ENCODE measurements at places on chromosomes 2 and 18.

GRCh38 chr18:35376742-35377695 lies at the start of gene ZNF396:
TSS of gene ZNF396 (minus strand) at chr18:35377337. CDS start at chr18:35374292, 3,045 bp downstream.
- H3K4me3 ChIP-seq, result peak within 1 kb of the TSS; percentile 78
- H3K27ac ChIP-seq, result peak within 1 kb of the TSS; percentile 43
- H3K4me1 ChIP-seq, result peaks cover 10% of the 10 kb centered on the region
- peak; percentile 78 for DNase-seq
- H3K36me3 ChIP-seq, result no peaks in the 10 kb centered on the region

DNA sequence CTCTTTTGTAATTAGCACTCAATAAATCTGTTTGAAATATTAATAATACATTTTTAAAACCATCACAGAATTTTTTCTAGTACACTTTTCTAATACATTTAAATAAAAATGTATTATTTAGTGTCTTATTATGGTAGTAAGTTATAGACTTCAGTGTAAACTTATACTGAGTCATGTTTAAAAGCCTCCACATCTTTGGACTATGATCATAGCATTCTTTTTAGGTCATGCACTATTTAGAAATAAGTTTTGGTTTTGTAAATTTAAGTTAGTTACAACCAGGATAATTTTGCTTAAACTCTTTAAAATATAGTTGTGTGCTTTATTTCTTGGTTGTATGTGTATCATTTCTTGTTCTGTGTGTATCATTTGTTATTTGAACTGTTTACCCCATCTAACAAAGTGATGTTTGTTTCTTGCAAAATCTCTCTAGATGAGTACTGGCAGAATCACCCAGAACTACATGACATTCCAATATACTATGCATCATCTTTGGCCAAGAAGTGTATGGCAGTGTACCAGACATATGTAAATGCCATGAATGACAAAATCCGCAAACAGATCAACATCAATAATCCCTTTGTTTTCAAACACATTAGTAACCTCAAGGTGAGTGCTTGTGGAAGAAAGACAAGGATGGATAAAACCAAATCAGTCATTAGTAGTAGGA lies 16.7 kb downstream of the CPSF3 start:
- no peak overlapping the region for H3K4me3 ChIP-seq
- no peak overlapping the region for H3K27ac ChIP-seq
- H3K36me3 ChIP-seq, result peaks cover 57% of the 10 kb centered on the region
- no peak for DNase-seq

DNA sequence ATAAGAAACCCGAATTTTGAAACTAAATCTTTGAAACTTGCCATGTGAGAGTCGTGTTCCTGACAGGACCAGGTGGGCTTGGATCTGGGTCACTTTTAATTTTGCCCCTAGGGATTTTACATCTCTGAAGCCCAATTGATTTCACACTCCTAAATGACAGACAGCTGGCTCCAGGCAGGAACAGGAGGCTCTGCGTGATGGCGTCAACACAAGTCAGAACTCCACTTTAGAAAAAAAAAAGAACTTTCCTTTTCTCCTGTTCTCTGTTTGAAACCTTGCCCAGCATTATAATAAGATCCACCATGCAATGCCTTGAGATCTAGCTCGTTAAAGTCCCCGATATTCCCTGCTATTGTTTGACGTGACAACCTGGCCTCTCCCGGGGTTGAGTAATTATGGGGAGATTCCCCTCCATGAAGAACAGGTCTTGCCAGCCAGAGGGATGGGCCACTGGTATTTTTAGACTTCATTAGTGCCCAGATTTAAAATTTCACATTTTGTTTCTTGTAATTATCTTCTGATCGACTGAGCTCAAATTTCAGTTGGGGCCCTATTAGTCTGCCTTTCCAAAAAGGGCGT lies 260.3 kb downstream of the KLHL29 start:
- H3K27me3 ChIP-seq, result no peaks in the 10 kb centered on the region
- H3K27ac ChIP-seq, result no peak overlapping the region
- DNase-seq, result no peak
- H3K4me1 ChIP-seq, result no peaks in the 10 kb centered on the region

DNA sequence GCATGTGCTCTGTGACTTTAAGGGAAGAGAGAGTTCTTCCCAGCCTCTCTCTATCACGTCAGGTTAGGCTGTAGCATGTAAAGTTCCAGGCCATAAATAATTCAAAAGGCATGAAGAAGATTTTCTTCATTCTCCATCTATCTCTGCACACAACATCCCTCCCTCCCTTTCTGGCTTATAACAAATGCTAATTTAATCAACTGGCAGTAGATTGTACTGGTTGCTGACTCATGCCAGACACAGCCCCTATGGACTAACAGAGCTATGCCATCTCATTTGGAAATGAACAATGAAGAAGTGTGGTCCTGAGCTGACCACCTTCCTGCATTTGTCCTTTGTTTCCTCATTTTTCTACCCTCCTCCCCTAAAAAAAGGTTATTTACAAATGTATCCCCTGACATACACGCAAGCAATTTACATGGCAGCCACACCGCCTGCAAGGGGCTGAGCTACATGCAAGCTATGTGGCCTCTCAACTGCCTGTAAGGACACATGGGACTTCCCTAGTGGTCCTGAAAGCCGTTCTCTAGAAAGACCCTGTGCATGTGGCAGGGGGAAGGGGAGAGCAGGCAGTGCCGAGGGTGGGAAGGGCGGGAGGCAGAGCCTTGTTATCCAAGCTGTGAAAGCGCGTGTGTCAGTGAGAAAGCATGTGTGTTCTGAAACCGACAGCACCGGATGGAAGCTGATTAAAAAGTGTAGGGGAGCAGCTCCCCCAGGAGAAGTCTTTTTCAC lies 90.9 kb upstream of the KLF7 start:
- no peak overlapping the region for H3K4me3 ChIP-seq
- no peaks in the 10 kb centered on the region for H3K36me3 ChIP-seq
- H3K27ac ChIP-seq, result no peak overlapping the region

- H3K27ac ChIP-seq, result no peak overlapping the region
- H3K36me3 ChIP-seq, result peaks cover 41% of the 10 kb centered on the region
- DNase-seq, result no peak
- no peaks in the 10 kb centered on the region for H3K27me3 ChIP-seq
- H3K4me1 ChIP-seq, result peaks cover 41% of the 10 kb centered on the region
These were observed 21.0 kb downstream of the SPOPL start for GRCh38 chr2:138522556-138522955.

GRCh38 chr2:96665083-96665569 lies 22.6 kb downstream of the FER1L5 start:
- H3K27me3 ChIP-seq, result peaks cover 3% of the 10 kb centered on the region
- no peak overlapping the region for H3K27ac ChIP-seq

DNA sequence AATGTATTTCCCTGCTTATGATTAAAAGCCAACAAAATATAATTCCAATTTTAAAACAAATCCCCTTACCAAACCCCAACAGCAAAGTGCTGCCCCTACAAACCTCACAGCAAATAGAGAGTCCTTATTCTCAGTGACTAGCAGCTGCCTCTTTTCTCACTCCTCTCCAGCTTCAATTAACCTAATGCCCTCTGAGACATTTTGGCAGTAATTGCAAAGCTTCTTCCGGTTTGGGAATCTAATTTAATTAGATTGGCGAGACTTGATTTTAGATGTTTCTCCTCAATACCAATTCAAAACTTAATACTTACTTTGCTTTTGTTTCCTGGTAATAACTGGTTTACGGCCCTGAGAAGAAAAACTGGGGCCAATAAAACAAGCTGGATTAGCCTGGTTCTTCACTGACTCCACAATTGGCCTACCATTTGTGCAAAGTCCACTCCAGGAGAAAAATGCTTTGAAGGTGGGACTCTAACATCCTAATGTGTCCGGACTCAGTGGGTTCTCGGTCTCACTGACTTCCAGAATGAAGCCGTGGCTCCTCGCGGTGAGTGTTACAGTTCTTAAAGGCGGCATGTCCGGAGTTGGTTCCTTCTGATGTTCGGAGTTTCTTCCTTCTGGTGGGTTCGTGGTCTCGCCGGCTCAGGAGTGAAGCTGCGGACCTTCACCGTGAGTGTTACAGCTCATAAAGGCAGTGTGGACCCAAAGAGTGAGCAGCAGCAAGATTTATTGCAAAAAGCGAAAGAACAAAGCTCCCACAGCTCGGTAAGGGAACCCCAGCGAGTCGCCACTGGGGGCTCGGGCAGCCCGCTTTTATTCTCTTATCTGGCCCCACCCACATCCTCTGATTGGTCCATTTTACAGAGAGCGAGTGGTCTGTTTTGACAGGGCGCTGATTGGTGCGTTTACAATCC lies 52.8 kb downstream of the SLC35F5 start:
- no peak for DNase-seq
- no peak overlapping the region for H3K4me3 ChIP-seq
- H3K36me3 ChIP-seq, result peaks cover 4% of the 10 kb centered on the region
- H3K27ac ChIP-seq, result peak overlapping the region; percentile 43

DNA sequence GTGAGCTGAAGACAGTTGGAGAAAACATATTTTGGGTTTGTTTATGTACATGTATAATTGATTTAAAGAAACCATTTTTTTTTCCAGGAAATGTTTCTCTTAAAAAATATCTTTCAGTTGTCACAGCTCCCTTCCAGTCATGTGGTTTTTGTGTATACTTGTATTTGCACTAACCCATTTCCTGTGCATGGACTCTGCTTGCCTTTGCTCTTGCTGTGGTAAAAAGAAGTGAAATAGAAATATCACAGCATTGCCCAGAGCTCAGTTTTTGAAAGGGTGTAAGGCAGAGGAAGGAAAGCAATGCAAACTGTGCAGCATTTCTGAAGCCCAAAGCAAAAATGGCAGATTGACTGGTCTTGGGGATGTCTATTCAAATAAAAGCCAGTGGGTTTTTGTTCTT lies 10.4 kb upstream of the DOCK10 start:
- DNase-seq, result no peak
- no peaks in the 10 kb centered on the region for H3K27me3 ChIP-seq
- no peak overlapping the region for H3K27ac ChIP-seq
- H3K4me3 ChIP-seq, result no peak overlapping the region
- H3K36me3 ChIP-seq, result no peaks in the 10 kb centered on the region

- no peaks in the 10 kb centered on the region for H3K4me1 ChIP-seq
These were observed 314.8 kb downstream of the RBM43 start for GRCh38 chr2:150946831-150947230.

- peaks cover 6% of the 10 kb centered on the region for H3K4me1 ChIP-seq
- no peak overlapping the region for H3K27ac ChIP-seq
- no peak for DNase-seq
- H3K27me3 ChIP-seq, result peaks cover 6% of the 10 kb centered on the region
- H3K4me3 ChIP-seq, result no peak overlapping the region
These were observed 12.3 kb upstream of the SMAD7 start for GRCh38 chr18:48962994-48963561.

- H3K4me3 ChIP-seq, result peak overlapping the region; percentile 15
- H3K27ac ChIP-seq, result peak overlapping the region; percentile 70
- H3K4me1 ChIP-seq, result peaks cover 80% of the 10 kb centered on the region
- H3K36me3 ChIP-seq, result peaks cover 21% of the 10 kb centered on the region
- no peak for DNase-seq
These were observed 7.5 kb downstream of the MAP4K4 start for GRCh38 chr2:101704816-101705578.

GRCh38 chr2:58427572-58428095 lies 186.5 kb upstream of the FANCL start:
- H3K27ac ChIP-seq, result no peak overlapping the region
- no peak for DNase-seq
- peak overlapping the region; percentile 67 for H3K4me3 ChIP-seq
- H3K4me1 ChIP-seq, result peaks cover 8% of the 10 kb centered on the region
- H3K36me3 ChIP-seq, result no peaks in the 10 kb centered on the region
- H3K27me3 ChIP-seq, result peaks cover 33% of the 10 kb centered on the region

DNA sequence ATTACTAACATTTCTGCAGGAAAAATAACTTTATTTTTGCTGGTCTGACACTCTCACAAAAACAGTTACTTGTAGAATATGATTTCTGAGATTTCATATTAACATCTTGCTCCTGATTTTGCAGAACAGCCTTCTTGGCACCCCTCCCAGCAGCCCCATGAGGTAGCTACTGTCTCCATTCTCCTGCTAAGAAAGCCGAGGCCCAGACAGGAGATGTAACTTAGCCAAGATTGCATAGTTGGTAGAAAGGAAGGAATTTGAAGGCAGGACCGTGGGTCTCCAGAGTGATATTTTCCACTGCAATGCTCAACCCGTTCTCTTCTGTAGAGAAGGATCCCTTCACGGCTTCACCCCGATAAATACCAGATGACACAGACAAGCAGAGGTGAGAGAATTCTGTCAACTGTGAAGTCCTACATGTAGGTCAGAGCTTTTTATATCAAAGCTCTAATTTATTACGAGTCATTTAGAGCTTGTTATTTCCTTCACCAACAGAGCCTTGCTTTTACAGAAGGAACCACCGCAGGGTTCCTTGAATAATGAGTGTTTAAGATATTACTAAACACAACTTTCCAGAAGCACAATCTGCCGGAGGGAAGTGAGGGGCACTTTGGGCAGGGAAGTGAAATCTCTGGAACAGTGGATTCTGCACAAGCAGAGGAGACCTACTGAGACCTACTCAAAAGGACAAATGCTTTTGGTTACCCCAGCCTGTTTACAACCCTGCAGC lies 48.0 kb upstream of the MYCN start:
- DNase-seq, result no peak
- no peaks in the 10 kb centered on the region for H3K36me3 ChIP-seq
- no peak overlapping the region for H3K4me3 ChIP-seq

- H3K27ac ChIP-seq, result no peak overlapping the region
- no peak for DNase-seq
- no peaks in the 10 kb centered on the region for H3K4me1 ChIP-seq
These were observed 184.4 kb downstream of the LTBP1 start for GRCh38 chr2:33131111-33131510.

DNA sequence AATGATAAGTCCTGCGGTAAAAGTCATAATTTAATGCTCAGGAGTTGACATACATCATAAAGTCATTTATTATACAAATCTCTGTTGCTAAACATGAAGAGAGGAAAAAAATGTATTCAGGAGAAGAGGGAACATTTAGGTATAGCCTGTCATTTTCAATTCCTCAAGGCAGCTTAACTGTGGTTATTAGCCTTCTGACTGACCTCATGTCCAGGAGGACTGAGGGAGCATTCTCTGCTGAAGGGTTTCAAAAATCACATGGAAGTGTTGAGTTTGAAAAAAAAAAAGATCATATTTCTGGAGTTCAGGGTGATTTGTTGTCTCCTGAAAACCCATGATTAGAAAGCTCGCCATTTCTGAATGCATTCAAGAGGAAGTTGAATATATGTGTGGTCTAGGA lies 1371.1 kb upstream of the LRRTM1 start:
- H3K36me3 ChIP-seq, result no peaks in the 10 kb centered on the region
- H3K4me3 ChIP-seq, result no peak overlapping the region
- H3K4me1 ChIP-seq, result no peaks in the 10 kb centered on the region
- DNase-seq, result no peak
- no peaks in the 10 kb centered on the region for H3K27me3 ChIP-seq

DNA sequence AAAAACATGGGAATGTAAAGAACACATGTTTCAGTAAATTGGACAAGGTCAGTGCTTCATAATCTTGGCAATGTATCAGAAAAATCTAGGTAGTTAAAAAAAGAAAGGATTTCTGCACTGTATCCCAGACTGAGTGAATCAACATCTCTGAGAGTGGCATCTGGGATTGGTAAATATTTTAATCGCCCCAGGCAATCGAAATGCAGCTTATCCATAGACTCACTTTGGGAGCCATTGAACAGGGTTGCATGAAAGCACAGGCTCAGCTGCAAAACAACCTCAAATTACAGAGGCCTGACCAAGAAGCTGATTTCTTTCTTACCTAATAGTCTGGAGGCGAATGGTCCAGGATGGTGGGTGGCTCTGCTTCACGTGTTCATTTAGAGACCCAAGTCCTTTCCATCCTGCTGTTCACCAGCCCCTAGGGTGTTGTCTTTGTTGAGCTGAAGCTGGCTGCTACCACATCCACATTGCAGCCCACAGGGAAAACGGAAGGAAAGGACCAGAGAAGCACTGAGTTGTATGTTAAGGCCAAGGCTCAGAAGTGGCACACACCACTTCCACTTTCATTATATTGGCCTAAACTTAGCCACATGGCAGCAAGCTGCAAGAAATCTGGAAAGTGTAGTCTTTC lies 59.0 kb downstream of the MOGAT1 start:
- peaks cover 8% of the 10 kb centered on the region for H3K27me3 ChIP-seq
- H3K4me3 ChIP-seq, result no peak overlapping the region
- peaks cover 2% of the 10 kb centered on the region for H3K4me1 ChIP-seq
- H3K36me3 ChIP-seq, result no peaks in the 10 kb centered on the region
